ENCODE measurements at places on chromosomes 7 and 10.

- DNase-seq = peak; percentile 68
Measured at GRCh38 chr10:90920986-90921666, at the start of gene ANKRD1. Gene ANKRD1 (minus strand): TSS chr10:90921087. CDS start chr10:90921027, 60 bp downstream.

DNA sequence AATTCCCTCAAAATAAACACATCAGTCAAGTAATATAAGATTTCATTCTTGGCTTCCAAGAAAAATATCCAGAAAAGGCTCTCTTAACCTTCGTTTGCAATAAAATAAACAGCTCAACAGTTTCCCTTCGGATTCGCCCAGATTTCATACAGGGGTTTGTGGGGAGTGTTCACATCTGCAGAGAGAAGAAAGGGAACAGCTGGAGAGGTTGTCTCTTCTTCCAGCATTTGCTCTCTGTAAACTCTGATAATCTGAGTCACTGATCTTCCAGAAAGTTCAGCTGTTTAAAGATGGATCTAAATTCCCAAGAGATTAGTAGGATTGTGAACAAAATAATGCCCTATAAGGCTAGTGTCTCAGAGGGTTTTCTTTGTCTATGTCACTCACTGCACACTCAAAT is 277.9 kb downstream of the HPSE2 start:
- no peak for DNase-seq

DNA sequence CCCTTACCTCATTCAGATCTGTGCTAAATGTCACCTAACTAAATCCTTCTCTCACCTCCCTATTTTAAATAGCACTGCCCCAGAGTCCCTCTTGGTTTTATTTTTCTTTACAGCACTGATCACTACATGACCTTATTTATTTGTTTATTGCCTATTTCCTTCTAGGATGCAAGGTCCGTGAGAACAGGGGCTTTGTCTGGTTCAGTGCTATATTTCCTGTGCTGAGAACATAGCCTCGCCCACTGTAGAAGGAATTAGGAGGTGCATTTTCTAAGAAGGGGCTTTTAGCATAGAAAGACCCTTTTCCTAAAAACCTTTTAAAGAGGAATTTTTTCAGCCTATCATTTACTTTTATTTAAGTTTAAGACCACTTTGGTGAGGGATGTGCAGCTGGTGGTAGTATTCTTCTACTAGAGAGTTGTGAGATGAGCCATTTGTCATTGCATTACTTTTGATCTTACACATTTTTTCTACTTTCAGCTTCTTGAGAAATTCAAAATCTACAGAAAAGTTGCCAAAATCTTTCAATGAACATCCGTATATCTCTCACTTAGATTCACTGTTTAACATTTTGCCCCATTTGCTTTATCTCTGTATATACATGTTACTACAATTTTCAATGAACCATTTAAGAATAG is 13.5 kb upstream of the PCGF5 start:
- no peak for DNase-seq

DNA sequence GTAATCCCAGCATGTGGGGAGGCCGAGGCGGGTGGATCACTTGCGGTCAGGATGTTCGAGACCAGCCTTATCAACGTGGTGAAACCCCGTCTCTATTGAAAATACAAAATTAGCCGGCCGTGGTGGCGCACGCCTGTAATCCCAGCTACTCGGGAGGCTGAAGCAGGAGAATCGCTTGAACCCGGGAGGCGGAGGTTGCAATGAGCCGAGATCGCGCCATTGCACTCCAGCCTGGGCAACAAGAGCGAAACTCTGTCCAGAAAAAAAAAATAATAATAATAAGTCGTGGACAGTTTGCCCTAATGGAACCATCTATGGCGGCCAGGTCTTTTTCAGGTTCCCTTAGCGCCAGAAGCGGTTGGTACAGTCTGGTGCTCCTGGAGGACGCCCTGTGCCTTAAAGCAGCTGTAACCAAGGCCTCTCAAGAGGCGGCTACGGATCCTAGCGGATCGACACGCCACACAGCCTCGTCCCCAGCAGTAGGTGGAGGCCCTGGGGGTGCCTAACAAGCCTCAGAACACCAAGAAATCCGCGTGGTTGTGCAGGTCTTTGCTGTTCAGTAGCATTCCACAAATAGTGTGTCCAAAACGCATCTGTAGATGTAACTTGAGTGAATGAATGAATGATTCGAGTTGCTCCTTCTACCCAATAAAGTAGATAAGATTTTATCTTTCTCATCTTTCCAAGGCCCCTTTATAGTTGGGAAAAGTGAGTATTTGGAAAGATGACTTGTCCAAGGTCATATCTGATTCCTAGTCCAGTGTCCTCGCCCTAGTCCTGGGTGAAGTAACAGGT is 982 bp downstream of the PGAM1 start:
- peak; percentile 11 for DNase-seq

- DNase-seq = no peak
Measured at GRCh38 chr10:121510201-121510771, 88.0 kb downstream of the FGFR2 start.

DNA sequence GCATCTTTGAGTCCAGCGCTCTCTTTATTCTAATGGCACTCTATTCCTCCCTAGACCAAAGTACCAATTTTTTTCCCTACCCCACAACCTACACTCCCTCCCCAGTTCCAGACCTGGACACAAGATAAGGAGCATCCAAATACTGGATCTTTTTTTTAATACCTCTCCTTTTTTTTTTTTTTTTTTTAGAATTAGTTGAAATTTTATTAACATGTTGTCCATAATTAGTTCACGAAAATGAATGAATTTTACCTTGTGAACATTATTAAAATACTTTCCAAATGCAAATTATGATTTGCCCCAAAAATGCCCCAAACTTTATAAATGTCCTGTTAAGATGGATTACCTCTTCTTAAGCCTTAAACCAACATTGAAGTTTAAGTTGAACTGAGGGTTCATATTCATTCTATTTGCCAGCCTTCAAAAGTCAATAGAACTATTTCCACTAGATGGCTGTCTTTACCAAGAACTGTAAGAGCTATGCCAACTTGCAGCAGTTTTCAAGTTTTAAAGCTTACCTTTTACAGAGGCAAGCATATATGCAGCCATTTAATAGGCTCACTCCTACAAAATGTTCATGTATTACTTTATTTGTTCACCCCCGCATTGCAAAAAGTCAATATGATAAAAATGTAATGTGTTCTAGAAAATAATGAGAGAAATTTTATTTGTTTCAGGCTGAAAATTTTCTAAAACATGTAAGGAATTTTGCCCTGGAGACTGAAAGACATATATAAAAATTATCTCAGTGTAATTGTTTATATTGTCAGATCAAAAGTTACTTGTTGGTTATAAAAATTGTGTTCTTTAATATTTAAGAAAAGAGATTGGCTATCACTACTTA is 39.7 kb upstream of the TNKS2 start:
- DNase-seq = peak; percentile 81

- DNase-seq = no peak
Measured at GRCh38 chr7:46292741-46293140, 371.7 kb upstream of the IGFBP3 start.

DNA sequence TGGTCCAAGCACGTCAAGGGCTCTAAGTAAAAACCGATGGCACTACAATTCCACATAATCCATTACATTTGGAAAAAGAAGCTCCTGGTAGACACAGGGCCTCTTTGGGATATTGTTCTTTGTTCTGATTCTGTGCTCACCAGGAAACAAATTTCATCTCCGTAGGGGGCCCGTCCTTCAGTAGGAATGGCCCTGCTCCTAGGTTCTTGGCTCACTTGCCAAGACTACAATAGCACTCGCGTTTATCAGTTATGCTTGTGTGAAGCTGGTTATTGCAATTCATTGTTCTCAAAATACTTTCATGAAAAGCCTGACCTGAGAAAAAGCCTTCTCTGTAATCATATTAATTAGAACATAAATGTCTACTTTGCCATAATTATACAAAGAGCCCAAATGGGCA is 10.3 kb upstream of the ZC3HAV1L start:
- no peak for DNase-seq

GRCh38 chr10:105247831-105248499 is 606.9 kb downstream of the SORCS3 start:
- peak; percentile 1 for DNase-seq

GRCh38 chr7:16524332-16524731 is 2.3 kb upstream of the LRRC72 start:
- no peak for DNase-seq

GRCh38 chr10:86752311-86752710 is 4.1 kb upstream of the BMPR1A start:
- DNase-seq = no peak

DNA sequence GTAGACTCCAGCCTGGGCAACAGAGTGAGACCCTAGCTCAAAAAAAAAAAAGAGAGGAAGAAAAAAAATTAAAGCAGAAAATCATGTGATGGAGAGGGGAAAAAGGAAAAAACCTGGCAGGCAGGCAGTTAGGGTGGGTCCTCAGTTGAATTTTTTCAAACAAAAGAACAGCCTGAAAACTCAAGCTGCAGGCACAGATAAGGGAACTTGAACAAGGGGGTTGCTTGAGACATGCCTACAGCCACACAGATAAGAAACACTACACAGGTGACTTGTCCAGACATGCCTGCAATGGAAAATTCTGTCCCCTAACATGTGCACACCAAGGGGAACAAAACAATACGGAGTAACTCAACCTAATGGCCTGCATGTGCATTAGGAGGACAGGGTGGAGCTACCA is 19.2 kb downstream of the VIM start:
- no peak for DNase-seq

Measured in fibroblast of the aortic adventitia (primary cell).